ENCODE measurements at places on chromosomes 5 and 9.
A peak's percentile ranks its signal among the peaks of the same experiment; 100 is the strongest.

GRCh38 chr5:78511121-78511906 is 137.3 kb downstream of the LHFPL2 start:
- DNase-seq = no peak

- DNase-seq = no peak
Measured at GRCh38 chr5:91126448-91126847, 256.7 kb downstream of the ARRDC3 start.

GRCh38 chr5:124870070-124870469 is 123.6 kb upstream of the ZNF608 start:
- no peak for DNase-seq

DNA sequence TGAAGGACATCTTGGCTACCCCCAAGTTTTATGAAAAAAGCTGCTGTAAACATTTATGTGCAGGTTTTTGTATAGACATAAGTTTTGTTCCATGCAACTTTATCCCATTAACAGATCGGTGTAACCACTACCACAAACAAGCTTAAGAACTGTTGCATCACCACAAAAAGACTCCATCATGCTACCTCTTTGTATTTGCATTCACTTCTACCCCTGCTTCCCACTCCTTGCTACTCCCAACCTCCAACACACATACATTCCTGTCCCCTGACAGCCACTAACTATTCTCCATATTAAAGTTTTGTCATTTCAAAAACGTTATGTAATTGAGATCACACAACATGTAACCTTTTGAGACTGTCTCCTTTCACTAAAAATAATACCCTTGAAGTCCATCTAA is 57.8 kb upstream of the LHFPL2 start:
- no peak for DNase-seq

DNA sequence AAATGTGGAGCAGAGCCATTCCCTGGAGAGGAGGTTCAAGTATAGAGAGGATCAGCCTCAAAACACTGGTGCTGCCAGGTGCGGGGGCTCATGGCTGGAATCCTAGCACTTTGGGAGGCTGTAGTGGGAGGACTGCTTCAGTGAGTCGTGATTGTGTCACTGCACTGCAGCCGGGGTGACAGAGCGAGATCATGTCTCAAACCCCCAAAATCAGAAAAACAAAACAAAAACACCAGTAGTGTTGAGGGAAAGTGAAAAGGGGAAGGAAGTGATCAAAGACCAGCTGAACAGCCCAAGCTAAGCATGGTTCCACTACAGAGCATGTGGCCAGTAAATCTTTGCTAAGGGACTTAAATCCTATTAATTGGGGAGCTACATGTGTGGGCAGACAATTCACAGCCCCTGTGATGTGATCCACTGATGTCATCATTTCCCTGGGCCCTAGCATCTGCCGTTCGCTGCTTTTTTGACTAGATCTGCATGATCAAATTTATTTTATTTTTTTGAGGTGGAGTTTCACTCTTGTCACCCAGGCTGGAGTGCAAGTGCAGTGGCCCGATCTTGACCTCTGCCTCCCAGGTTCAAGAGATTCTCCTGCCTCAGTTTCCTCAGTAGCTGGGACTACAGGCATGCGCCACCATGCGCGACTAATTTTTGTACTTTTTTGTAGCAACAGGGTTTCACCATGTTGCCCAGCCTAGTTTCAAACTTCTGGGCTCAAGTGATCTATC is 2.7 kb upstream of the PCBD2 start:
- DNase-seq = no peak

GRCh38 chr9:21414220-21414940 is 5.5 kb downstream of the IFNA8 start:
- DNase-seq = no peak

DNA sequence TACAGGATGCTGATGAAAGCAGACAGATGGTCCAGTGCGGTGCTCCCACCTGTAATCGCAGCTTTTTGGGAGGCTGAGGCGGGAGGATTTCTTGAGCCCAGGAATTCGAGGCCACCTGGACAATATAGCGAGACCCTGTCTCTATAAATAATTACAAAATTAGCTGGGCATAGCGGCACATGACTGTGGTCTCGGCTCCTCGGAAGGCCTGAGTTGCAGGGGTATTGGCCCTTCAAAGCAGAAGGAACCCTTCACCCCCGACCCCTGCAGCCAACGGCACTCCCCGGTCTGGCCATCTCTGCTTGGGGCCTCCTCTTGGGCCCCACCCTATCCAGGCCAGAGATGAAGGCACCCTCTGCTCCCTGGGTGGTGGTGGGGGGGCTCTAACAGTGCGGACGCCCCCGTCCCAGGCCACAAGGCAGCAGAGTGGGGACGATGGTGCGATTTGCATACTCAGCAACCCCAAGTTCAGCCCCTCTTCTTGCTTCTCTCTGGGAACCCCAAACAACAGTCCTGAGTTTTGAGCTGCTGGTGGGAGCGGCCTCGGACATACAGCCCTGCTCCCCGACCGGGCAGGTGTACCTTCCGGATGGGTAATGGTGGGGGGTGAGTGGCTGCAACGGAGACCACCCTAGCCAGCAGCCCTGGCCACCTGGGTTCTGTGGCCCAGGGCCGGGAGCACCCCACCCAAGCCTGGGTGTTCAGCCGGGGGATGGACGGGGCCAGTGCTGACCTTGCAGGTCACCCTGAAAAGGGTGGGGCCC is 50.7 kb downstream of the NACC2 start:
- no peak for DNase-seq

DNA sequence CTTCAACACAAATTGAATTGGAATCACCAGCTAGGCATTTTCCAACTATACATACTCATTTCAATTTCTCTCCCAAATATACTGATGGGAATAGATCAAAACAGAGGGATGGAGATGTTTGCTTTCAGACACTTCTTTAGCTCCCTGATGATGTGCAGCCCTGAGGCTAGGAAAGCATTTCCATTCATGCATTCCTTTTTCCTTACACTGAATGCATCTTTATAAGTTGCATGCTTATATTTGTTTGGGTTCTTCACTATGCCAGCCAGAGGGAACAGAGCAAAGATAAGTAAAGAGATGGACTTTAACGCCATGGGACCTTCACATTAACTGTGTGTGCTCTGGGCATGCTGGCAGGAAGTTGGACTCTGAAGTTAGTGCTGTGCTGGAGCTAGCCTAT is 696.5 kb upstream of the CDH9 start:
- DNase-seq = no peak

DNA sequence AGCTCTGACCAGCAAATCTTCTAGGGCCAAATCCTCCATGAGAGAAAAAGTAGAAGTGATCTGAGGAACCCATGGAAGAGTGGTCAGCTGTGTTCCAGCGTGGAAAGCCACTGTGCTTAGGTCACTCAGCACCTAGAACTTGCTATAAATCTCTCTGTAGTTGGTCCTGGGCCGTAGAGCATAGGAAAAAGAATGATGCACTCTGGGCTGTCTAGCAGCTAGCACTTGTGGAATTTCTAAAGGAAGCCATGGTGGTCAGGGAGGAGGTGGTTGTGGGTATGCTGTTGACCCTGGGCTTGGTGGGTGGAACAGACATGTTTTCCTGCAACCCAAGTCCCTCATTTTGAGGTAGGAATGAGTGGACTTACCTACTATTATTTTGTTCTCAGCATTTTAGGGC is 48.1 kb downstream of the GGTA1 start:
- DNase-seq = no peak

GRCh38 chr5:15106530-15107283 is 235.1 kb upstream of the ANKH start:
- DNase-seq = no peak

GRCh38 chr5:62340392-62340791 is 34.4 kb downstream of the KIF2A start:
- DNase-seq = no peak

- DNase-seq = no peak
Measured at GRCh38 chr5:78260771-78261170, 33.7 kb downstream of the AP3B1 start.

DNA sequence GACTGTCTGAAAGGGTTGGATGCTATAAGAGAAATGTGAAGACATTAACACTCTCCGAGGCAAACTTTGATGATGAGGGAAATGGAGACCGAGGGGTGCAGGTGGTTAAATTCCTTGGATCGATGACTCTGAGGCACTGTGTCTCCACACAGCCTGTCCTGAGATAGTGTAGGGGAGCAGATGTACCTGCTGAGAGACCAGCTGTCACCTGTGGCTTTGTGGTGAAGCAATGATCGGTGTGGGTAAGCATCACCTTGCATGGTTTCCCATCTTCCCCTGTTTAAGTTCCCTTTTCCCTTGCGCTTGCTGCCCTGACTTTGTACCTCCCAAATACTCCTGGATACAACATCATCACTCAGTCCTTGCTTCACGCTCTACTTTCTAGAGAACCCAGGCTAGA is 9.8 kb upstream of the MIER3 start:
- DNase-seq = no peak

GRCh38 chr9:107390279-107390678 is 99.3 kb downstream of the KLF4 start:
- DNase-seq = no peak

- no peak for DNase-seq
Measured at GRCh38 chr9:77945798-77946197, 85.8 kb downstream of the GNAQ start.

DNA sequence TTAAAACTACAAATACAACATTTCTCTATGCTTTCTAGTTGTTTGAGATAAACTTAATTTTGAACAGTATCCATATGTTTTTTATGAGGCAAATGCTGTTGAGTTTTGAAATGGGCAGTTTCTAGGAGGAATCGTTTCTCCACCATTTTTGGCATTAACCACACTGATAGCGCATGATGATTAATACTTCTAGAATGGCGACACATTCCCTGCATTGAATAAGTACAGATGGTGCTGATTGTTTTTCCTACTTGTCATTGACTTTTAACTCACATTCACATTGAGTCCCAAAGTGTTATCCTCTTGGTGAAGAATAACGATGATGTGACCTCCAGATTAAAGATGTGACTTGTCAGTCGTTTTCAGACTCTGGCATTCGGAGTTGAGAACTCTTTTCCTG is 6.5 kb upstream of the CCDC192 start:
- DNase-seq = no peak

GRCh38 chr5:175854231-175855040 is 16.9 kb upstream of the CPLX2 start:
- no peak for DNase-seq

GRCh38 chr9:69199769-69200470 is 25.8 kb downstream of the TJP2 start:
- no peak for DNase-seq

DNA sequence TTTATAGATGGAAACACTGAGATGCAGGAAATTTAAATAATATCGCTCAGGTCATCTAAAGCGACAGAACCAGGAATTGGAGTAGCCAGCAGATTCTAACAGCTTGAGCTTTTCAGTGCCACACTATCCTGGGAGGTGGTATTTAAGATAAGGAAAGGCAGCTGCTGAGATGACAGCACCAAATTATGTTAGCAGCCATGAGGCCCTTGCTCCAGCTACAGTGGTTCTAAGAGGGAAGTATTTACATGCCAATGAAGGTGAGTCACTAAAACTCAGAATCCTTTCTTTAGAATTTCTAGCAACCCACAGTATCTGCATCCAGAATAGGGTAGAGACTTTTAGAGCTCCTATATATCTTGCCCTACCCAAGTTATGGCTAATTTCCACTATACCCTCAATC is 127.0 kb upstream of the VLDLR start:
- no peak for DNase-seq

GRCh38 chr5:178640331-178641045 is 13.6 kb upstream of the CLK4 start:
- DNase-seq = no peak

GRCh38 chr9:26723486-26723885 is 169.1 kb downstream of the CAAP1 start:
- no peak for DNase-seq

DNA sequence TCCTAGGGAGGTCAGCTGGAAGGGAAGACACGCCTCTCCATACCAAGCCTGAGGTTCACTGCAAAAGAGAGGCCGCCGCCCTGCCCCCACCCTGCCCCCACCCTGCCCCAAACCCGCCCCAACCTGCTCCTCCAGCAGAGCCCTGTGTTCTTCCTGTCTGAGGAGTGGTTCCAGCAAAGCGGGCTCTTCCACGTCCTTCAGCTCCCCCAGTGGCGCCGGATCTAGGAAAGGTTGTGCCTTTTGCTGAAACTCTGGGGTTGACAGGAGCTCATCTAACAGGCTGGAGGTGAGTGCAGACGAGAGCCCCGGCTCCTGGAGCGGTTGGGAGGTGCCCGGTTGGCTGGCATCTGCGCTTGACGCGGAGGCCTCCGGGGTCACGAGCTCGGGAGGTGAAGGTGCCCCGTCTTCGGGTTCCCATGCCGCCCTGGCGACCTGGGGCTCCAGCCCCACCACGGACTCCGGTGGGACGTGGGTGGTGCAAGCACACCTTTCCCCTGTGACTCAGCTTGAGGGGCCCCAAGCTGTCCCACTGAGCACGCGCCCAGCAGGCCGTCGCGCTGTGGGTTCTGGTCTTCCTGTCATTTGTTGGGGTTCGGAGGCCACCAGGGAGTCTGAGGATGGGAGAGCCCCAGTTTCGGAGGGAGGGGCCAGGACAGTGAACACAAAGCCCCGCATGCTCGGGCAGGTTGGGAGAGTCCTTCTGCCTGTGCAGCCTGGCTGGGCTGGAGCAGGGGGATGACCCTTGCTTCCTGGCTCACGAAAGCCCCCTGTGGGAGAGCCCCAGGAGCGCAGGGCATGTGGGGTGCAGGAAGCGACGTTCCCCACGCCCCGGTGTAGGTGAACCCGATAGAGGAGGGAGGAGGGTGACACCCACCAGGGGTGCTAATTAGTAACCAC is 1467.1 kb downstream of the FOXD4L5 start:
- peak; percentile 40 for DNase-seq

- DNase-seq = no peak
Measured at GRCh38 chr5:62547945-62548630, 30.5 kb upstream of the LRRC70 start.

DNA sequence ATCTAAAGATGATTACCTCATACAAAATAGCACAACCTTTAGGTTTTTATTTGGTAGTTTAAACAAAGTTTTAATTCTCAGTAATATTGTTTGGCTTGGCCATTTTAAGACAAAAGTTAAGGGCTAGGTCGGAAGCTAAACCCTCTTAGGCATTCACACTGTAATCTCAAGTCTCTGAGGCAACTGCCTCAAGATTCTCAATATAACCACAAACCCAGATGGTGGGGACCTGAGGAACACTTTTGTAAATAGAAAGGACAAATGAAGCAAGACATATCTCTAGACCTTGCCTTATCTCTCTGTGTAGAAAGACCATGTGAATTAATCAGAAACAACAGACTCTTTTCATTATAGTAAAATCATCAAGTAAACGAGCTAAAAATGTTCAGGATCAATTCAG is 500.2 kb upstream of the CDH6 start:
- no peak for DNase-seq

DNA sequence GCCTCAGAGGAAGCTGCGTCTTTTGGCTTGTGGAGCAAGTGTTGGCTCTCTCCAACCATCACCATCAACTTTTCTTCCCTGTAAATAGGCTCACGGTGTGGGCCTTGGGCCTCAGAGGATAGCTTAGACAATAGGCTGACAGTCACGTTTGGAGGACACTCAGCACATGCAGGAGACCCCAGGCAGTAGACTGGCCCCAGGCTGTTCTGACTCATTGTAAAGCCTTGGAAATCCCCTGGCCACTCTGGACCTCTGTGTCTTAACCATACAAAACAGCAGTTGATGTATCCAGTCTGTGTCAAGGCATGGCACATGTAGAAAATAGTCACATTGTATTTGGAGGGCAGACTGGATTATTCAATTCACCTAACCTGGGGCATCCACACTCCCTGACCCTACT is 18.6 kb downstream of the CD74 start:
- DNase-seq = no peak

- DNase-seq = no peak
Measured at GRCh38 chr9:95496687-95497086, 20.1 kb downstream of the PTCH1 start.

- DNase-seq = no peak
Measured at GRCh38 chr9:102609461-102609860, 385.7 kb upstream of the CYLC2 start.

Measured in stimulated activated CD8-positive, alpha-beta memory T cell treated with anti-CD3 and anti-CD28 coated beads, Interleukin-2, amount 100 ng/mL, for 1 hour (primary cell).